ENCODE measurements at places on chromosomes 5 and 9.

- DNase-seq = no peak
Measured at GRCh38 chr5:116011046-116011445, 21.2 kb upstream of the ARL14EPL start.

DNA sequence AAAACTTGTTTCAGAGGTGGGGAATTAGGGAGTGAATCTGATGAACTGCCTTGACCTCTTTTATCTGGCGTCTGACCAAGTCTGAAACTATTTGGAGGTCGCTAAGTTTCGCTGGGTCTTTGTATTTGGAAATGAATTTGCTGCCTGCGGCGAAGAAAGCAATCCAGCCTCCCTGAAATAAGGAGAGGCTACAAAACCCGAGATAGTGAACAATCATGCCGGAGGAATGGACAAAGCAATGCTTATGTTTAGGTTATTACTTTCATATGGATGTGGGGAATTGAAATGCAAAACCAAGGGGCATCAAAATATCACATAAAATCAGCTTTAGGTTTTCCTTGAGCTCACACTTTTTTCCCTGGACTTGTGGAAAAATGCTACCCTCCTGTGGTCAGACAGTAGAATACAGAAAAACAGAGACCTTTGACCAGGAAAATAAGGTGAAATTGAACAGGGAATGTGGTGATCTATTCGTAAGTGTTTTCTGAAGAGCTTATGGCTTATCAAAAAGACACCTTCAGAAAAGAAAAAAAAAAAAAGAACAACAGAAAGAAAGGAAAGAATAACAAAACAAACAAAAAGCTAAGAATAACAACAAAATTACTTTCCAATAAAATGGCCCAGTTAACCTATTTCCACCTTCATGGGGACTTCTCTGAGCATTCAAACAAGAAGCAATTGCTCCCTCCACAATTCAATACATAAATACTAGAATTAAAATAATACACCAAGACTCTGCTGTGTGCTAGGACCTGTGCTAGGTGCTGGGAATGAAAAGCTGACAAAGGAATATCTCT, 68.6 kb upstream of the DPYSL3 start:
- peak; percentile 66 for DNase-seq

DNA sequence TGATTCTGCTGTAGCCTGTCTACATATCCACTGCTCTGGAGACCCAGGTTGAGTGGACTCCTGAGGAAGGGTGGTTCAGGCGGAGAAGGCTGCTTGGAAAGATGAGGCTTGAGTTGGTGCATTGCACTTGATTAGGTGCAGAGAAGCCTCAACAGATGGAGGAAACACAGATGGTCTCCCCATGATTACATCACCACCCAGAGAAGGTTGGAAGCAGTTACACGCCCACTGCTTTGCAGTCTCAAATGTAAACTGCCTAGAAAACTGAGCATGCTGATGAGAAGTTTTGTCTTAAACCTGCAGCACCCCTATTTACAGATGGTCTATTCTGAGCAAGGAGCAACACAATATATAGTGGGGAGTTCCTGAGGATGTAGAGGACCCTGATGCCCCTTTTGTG, 266.6 kb downstream of the PIK3R1 start:
- no peak for DNase-seq

DNA sequence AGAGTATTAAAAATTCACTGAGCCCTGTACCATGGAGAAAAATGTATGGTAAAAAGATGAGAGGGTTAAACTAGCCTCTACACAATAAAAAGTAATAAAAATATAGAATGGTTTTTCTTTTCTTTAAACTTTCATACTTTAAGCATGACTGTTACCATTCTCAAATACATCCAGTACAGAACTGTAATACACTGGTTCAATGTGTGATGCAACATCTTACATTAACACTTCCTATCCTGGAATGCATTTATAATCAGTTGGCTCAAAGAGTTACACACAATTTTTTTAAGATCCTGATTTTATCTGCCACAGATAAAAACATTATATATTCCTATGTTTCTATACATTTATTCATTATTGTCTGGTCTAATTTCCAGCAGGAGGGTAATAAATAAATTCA, 4.7 kb downstream of the GNAQ start:
- no peak for DNase-seq

DNA sequence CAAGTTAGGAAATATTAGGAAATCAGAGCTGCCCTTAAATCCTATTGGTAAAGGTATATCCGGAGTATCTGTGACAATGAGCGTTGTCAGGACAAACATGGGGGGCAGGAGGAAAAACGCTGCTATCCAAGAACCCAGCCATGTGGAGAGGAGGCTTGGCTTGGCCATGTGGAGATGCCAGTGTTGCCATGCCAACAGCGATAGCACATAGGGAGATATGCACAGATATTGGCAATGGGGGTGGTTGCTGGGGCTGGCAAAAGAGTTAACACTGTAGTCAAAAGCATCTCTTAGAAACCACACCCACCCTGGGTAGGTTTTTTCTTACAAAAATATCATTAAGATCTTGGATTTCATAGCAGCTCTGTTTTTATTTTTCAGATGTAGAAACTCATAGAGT, 106.4 kb upstream of the ASTN2 start:
- DNase-seq = no peak

- DNase-seq = no peak
Measured at GRCh38 chr5:123285122-123286023, 137.8 kb downstream of the CEP120 start.

GRCh38 chr5:72938206-72938605, 17.6 kb upstream of the FCHO2 start:
- DNase-seq = no peak

GRCh38 chr9:133948131-133948530, 44.0 kb downstream of the VAV2 start:
- no peak for DNase-seq

- no peak for DNase-seq
Measured at GRCh38 chr5:176413255-176413565, 3.1 kb downstream of the CLTB start.

DNA sequence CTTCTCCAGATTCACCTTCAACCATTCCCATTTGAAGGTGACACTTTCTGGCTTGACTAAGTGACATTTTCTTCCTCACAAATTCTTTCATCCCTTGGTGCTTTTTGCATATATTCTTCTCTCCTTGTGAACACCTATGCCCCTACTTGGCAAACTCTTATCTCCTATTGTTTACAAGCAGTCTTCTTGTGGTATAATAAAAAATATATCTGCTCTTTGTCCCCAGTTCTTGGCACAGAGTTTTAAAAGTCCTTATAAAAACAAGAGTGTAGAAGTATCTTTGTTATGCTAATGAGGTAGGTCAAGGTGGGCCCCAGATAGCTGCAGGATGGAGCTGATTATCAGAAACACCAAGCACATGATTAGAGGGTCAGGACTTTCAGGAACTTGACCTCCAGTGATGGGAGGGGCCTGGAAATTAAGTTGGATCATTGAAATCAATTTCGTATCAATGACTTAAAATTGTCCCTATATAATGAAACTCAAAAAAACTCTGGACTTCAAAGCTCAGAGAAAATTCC, 38.0 kb downstream of the TMEM161B start:
- DNase-seq = no peak

DNA sequence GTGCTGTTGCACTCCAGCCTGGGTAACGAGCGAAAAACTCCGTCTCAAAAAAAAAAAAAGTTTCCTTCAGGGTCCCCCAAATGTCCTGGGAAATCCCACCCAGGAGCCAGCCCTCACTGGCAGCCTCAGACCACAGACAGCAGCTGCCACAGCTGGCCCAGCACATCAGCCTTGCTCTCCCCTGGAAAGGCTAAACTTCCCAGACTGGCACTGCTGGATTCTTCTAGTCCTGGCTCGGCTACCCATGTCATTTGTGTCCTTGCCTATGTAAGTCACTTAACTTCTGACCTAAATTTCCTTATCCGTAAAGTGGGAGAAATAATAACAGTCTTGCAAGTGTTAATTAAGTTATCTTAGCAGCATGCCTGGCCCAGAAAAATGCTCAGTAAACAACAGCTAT, 8.6 kb upstream of the PRRC2B start:
- no peak for DNase-seq

DNA sequence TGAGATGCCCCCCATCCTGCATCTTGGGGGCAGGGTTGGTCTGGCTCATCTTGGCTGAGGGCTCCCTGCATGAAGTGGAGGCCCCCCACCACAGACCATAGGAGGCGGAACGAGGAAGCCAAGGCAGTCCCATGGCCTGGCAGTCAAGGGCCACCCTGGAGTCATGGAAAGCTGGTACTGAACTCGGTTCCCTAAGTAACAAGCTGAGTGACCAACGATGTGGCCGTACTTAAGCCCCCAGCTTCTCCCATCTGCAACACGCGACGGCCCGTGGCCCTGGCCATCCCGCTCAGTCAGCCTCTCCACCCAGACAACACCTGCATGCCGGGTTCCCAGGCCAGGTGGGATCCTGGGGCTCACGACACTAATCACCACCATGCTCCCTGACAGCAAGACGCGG, 17.1 kb downstream of the BRD3 start:
- no peak for DNase-seq

- no peak for DNase-seq
Measured at GRCh38 chr5:180323160-180323559, 30.0 kb downstream of the GFPT2 start.

- DNase-seq = no peak
Measured at GRCh38 chr5:76688836-76689235, 27.1 kb upstream of the F2R start.

GRCh38 chr5:52846182-52846842, 58.6 kb downstream of the ITGA1 start:
- no peak for DNase-seq

DNA sequence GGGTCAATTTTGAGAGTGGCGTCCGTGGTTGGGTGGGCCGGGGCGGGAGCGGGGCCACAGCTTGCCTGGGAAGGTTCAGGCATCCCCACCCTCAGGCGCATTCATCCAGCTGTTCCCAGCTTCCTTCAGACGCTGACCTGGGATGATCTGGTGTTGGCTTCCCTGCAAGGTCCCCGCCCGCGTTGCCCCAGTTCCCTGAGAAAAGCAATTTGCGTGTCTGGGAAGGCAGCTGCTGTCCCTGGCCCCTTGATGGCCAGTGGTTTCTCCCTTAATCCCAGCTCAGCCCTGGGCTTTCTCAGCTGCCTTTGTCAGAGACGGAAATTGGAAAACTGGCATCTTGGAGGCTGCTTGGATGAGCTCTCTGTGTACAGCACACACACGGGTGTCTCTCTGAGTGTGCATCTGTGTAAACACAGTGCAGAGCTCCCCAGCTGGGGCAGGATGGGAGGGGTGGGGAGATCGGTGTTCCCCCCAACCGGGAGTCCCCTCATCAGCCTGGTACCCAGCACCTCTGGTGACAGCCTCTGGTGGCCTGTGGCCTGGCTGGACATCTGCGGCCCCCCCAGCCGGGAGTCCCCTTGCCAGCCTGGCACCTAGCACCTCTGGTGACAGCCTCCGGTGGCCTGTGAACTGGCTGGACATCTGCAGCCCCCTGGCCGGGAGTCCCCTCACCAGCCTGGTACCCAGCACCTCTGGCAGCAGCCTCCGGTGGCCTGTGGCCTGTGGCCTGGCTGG, 94.0 kb downstream of the COL5A1 start:
- peak; percentile 2 for DNase-seq

DNA sequence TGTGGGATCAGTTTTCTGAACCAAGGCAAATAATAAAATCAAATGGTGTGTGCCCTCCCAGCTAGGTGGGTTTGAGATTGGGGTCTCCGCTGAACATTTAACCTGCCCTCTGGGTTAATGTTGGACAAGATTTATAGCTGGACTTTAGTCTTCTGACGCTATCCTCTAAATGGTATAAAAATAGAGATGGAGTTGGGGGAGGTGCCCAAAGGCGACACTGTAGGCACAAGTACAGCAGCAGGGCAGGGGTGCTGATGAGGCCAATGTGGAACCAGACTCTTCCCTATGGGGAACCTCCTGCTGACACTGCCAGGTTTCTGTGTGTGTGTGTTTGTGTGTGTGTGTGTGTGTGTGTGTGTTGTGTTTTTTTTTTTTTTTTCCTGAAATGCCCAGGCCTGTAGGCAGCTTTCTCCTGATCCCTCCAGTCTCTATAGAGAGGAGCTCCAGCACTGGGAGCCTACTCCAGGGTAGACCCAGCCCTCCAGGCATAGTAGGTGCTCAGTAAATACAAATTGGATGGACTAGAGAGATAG, 37.9 kb downstream of the PCDH1 start:
- DNase-seq = no peak

DNA sequence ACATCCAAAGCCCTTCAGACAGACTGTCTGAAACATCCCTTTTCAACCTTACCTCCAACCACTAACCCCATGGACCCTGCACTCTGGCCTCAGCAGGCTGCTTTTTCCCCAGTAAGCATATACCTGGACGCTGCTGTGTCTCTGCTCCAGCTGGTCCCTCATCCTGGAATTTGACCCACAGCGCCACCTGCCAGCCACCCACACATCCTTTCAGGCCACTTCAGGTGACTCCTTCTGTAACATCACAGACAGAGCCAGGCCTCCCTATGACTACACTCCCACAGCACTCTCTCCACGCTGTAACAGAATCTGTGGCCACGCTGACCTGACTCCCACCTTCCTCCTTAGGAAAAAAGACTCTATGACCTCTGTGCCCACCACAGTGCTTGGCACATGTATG, 3.4 kb downstream of the MGAT1 start:
- DNase-seq = no peak

GRCh38 chr5:134071614-134072207, 42.8 kb upstream of the TCF7 start:
- DNase-seq = no peak

GRCh38 chr9:98572054-98572627, 136.6 kb downstream of the GABBR2 start:
- no peak for DNase-seq

DNA sequence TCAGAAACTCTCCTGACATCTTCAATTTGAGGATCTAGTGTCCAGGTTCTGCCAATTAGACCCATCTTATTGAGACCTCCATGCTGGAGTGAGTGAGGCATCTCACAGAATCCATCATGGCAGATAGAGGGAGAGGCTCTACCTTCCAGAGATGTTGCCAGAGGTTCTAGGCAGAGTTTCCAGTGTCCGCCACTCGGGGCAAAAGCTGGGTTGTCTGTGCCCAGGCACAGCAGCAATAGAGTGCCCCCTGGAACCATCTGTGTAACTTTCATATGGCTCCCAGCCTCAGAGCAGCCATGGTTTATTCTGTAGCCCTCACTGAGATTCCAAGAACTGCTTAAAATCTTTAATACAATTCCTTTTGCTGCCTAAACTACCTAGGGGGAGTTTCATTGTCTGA, 16.6 kb upstream of the CCDC112 start:
- no peak for DNase-seq

GRCh38 chr5:59236448-59236847, 653.6 kb downstream of the RAB3C start:
- DNase-seq = no peak

- DNase-seq = no peak
Measured at GRCh38 chr5:133384120-133384855, 228.1 kb downstream of the FSTL4 start.

- peak; percentile 79 for DNase-seq
Measured at GRCh38 chr5:82312373-82312856, 34.3 kb upstream of the RPS23 start.

GRCh38 chr9:94560237-94560636, 5.4 kb downstream of the PCAT7 start:
- no peak for DNase-seq

DNA sequence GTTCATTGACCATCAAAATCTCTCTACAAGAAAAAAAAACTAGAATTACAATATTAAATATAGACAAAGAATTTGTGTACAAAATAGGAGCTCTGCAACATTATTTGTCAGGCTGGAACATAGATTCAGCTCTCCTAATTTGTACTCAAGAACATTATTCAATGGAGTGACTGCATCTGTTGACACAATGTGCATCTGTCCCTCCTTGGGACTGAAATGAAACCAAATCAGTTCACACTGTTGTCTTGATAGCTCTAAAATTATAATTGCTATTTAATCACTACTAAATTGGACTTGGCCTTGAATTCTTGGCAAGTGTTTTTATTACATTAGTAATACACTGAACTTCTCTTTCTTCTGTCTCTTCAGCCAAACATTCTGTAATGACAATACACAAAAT, 47.7 kb downstream of the FTMT start:
- DNase-seq = peak; percentile 14

Measured in pons (tissue), 1 donor.